Bone marrow (tissue), 2 donors: ENCODE measurements at places on chromosomes 4 and X.

DNA sequence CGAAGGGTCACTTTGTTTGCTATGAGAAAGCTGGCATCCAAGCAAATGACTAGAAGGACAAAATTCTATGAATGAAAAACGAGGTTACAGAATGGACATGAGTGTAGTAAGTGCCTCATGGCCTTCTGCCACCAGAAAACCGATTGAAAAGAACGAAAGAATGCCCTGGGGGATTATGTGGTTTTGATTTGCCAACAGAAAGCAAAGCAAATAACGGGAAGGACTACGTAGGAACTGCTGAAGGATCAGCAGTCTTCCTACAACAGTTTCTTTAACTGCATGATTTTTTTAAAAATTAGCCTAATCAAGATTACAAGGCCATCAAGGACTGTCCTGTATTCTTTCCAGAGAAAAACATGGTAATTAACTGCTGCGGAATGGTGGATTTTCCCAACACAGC, 50.6 kb downstream of the NRK start:
- no peak for DNase-seq

GRCh38 chr4:25814301-25815136, 48.3 kb downstream of the SEL1L3 start:
- DNase-seq = no peak

DNA sequence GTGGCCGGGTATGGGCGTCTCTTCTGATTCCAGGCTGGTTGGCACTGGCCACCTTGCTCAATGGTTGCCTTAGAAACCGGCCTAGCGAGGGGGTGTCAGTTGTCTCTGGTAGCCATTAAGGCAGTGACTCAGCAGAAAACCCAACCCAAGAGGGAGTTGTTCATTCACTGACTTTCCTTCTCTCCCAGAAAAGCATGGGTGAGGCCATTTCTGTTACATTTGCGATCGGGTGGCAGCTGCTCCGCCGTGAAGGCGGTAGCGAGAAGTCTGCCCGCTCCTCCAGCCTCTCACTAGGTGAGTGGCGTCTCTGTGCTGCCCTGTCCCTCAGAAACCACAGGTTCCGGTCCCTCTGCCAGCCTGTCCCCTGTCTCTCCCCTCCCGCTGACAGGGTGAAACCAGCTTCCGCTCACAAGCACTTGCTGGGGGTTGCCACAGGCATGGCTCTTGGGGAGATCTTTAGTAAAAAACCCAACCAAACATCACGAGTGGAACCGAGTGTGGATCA, 17.4 kb downstream of the IRAK1 start:
- peak; percentile 53 for DNase-seq

GRCh38 chr4:138039010-138039409, 203.1 kb downstream of the SLC7A11 start:
- DNase-seq = no peak

GRCh38 chrX:391717-392574, 5.2 kb upstream of the PPP2R3B start:
- no peak for DNase-seq

DNA sequence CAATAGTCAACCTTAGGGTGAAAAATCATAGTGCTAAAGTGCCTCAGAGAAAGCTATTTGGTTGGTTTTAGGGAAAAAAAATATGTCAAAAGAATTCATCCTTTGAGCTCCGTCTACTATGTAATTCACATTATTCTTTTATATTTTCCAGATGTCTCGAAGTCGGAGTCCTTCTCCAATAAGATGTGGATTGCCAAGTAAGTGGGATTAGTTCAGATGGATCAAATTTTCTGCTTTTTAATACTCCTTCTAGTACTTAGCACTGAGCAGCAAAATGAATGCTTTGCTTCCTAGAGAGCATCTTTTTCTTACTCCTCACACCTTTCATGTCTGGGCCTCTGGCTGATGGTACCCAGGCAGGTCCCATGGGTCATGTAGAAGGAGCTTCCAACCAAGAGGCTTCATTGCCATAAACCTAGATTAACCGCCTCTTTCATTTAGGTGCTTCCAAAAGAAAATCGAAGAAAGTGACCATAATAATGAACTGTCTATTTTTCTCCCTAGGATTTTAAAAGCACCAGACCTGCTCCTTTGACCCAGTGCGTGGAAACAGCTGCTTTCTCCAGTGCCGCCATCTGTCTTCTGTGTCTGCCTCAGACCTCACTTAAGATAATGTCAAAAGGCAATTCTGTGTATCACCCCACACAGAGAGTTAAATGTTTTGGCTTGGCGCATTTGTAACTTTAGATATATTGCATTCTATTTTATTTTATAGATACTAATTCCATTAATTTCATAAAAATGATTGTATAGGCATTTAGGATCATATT, 43.5 kb downstream of the SPATA18 start:
- no peak for DNase-seq

- DNase-seq = no peak
Measured at GRCh38 chr4:114180481-114180880, 201.0 kb upstream of the ARSJ start.

GRCh38 chr4:187940299-187940698, 55.3 kb upstream of the ZFP42 start:
- no peak for DNase-seq

DNA sequence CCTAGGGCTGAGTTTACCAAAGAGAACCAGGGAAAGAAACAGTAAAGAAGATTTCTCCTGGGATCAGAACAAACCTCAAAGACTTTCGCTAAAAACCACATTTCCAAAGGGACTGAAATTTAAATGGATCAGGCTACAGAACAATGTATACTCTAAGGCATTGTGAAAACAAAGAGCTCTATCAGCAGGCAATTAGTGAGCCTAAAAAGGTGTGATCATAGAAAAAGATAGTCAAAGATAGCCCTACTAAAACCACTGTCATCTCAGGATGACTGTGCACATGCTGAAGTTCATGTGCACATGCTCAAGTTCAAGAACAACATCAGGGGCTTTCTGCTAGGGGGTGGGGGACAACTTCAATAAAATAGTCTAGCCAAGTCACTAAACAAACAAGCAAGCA, 12.9 kb upstream of the SMIM10L2A start:
- DNase-seq = no peak

DNA sequence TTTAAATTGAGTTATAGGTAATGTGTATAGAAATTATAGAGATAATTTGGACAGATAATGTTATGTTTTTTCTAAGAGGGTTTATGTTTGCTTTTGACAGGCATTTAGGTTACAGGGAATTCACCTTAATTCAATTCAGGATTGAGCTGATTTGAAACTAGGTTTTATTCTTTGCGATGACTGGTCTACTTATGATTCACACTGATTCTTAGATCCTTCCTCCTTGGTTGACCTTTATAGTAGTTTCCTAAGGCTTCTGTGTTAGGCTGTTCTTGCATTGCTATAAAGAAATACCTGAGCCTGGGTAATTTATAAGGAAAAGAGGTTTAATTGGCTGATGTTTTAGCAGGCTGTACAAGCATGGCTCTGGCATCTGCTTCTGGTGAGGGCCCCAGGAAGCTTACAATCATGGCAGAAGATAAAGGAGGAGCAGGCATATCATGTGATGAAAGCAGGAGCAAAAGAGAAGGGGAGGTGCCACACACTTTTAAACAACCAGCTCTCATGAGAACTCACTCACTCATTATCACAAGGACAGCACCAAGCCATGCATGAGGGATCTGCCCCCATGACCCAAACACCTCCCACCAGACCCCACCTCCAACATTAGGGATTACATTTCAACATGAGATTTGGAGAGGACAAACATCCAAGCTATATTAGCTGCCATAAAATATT, 155.0 kb upstream of the SFRP2 start:
- no peak for DNase-seq
